ENCODE measurements at places on chromosomes 4 and X. TPM values are rescaled to one million over a fixed set of nuclear protein-coding genes. Genes with fewer than 3 reads are reported as not detected.

CRMP1 gene
- total RNA-seq = not detected

GPRIN3 gene
- total RNA-seq = 20.0 TPM

MAGEB17 gene
- total RNA-seq = not detected

CCSER1 gene
- 0.17 TPM for total RNA-seq

PNMA5 gene
- not detected for total RNA-seq

UBA1 gene
- total RNA-seq = 278 TPM

F8A3 gene
- 0.27 TPM for total RNA-seq

MAGIX gene
- total RNA-seq = 1.0 TPM

MTMR8 gene
- total RNA-seq = 5.8 TPM

TEX13D gene
- 0.10 TPM for total RNA-seq
